ENCODE measurements at places on chromosomes 16 and 17.

DNA sequence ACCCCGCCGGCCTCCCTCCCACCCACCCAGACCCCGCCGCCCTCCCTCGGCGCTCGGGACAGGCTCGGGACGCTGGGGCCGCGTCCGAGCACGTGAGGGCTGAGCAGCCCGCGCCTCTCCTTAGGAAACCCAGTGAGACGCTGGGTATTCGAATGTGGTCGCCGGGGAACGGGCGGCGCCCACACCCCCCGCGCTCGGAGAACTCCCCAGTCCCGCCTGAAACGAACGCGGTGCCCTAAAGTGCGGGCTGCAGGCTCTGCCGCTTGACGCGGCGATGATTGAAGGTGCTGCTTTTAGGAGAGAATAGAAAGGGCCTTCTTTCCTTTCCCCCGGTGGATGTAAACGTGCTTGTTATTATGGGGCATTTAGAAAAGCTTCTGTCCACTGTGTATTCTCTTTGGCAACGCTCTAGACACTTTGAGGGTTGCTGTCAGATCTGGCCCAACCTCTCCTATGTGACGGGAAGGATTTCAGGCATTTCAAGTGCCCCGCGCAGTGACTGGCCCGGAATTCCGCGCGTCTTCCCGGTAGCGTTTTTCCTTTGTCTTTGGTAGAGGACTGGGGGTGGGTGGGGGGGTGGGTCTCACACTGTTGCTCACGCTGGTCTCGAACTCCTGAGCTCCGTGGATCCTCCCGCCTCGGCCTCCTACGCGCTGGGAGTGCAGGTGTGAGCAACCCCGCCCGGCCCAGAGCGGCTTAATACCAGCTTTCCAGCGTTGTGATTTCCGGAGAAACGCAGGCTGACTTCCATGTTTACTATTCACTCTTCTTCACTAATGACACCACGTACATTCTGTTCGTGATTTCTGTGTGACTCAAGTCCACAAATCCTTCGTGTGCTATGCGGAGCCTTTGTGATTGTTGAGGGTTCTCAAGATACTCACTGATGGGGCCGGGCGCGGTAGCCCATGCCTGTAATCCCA lies 21.8 kb upstream of the FOXK2 start:
- no peak for DNase-seq

GRCh38 chr17:39981207-39981741 lies 667 bp downstream of the PSMD3 start:
- no peak for DNase-seq

DNA sequence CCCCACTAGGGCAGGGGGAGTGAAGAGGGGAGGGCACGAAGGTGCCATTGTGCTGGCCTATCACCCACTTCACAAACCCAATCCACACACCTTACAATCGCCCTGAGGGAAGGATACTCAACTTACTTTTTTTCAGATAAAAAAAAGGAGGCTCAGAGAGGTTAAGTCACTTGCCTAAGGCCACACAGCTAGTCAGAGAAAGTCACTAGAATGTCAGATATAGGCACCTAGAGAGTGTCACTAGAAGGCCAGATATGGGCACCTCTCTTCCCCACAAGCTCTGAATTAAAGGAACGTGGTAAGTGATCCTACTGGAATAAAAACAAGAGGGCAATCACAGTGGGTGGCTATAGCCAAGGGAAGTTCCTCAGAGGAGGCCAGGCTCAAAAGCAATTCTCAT lies 204.5 kb upstream of the ASIC2 start:
- DNase-seq: no peak

- no peak for DNase-seq
Measured at GRCh38 chr17:53313746-53314145, 509.0 kb upstream of the KIF2B start.

GRCh38 chr17:40480501-40481003 lies 20.9 kb downstream of the TNS4 start:
- peak; percentile 42 for DNase-seq

- DNase-seq: no peak
Measured at GRCh38 chr16:14667347-14668266, 26.5 kb downstream of the PLA2G10 start.

GRCh38 chr17:65660947-65661346 lies 99.5 kb upstream of the AXIN2 start:
- DNase-seq: no peak

- no peak for DNase-seq
Measured at GRCh38 chr17:42277342-42277712, 1.1 kb upstream of the STAT5B start.

DNA sequence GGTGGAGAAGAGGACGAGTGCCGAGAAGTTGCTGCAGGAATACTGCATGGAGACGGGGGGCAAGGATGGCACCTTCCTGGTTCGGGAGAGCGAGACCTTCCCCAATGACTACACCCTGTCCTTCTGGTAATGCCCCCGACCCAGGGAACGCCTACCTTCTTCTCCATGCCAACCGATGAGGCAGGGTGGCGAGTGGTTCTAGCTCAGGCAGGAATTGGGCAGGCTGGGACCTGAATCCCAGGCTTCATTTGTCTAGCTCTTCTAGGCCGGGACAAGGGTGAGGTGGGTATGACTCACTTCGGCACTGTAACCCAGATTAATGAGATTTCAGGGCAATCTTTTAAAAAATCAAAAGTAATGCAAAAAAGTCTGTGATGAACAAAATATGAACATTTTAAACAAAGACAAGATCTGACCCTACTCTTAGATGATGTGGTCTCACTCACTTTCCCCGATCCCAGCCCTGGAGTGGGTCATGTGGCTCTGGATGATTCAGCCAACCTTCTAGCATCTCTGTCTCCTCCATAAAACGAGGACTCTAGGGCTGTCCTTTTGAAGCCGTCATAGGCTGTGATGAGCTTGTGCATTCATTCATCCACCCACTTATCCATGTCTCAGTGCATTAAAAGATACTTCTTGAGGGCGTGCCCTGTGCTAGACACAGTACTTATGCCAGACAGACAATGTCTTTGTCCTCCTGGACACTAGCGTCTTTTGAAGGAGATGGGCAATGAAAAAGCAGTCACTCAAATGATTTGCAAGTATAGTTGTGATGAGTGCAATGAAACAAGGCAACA lies 102.6 kb downstream of the SDR42E1 start:
- no peak for DNase-seq

- DNase-seq: no peak
Measured at GRCh38 chr17:11980813-11981212, 16.5 kb downstream of the ZNF18 start.

GRCh38 chr16:14377326-14377725 lies 252.7 kb downstream of the PARN start:
- no peak for DNase-seq

GRCh38 chr16:68370581-68371275 lies 59.9 kb downstream of the PRMT7 start:
- DNase-seq: no peak

DNA sequence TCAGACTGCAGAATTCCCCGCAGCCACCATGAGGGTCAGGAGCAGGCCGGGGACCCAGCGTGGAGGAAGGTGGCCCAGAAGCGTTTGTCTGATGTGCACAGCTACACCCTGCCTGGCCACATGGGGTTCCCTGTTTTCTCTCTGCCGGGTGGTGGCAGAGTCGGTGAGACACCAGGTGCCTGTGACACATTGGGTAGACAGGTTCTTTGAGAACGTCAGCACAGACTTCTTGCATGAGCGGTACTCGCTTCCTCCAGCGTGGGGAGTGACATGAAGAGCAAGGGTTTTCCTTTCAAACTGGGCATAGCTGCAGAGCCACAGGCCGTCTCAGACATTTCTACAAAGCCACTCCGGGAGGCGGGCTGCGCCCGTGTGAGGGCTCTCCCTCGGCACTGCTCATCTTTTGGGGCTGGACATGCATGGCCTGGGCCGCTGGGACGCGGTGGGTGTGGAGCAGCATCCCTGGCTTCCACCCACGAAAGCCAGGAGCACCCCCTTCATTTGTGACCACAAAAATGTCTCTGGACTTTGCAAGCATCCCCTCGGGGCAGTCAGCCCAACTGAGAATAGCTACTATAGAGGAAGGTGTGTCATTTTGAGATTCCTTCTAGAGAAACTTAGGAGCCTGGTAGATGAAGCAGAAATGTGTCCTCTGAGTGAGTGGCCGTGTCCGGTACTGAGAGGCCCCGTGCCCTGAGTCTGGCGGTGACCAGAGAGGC lies 26.0 kb downstream of the NME3 start:
- no peak for DNase-seq

GRCh38 chr17:64252831-64253230 lies 10.2 kb downstream of the TEX2 start:
- DNase-seq: no peak

- DNase-seq: no peak
Measured at GRCh38 chr17:77466596-77467223, 325.9 kb downstream of the SEC14L1 start.

DNA sequence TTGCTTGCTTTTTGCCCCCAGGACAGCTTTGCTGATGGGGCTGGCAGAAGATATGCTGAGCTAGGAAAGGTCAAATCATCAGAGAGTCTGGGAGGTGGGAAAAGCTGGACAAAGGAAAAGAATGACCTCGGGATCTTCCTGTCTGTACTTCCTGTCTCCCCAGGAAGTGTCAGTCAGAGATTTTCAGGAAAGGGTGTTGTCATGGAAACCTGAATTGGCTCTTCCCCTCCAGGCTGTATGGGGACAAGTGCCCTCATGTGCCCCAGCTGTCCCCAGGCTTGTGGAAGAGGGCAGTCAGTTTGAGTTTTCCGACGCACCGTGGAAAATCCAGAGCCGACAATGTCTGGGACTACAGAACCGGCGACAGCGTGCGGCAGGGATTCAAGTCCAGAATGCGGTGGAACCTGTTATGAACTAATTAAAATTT lies 122.7 kb upstream of the ZFHX3 start:
- no peak for DNase-seq

GRCh38 chr17:43365356-43365755 lies 33.4 kb upstream of the ARL4D start:
- DNase-seq: no peak

DNA sequence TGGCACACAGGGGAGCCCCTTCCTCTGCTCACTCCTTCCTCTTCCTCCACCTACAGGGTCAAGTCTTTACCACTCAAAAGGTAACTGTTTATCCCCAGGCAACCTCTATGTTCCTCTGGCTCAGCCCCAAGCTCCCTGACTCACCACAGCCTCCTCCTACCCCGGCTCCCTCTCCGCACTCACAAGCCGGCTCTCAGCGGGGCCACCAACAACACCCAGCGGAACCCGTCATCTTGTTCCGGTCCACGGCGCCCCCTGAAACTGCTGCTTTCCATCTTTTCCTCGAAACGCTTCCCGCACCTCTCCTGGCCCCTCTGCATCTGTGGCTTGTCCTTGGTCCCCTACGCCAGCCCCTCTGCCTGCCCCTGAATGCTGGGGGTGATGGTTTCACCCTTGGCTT lies 58.4 kb downstream of the NXN start:
- no peak for DNase-seq
